ENCODE measurements at places on chromosomes 4 and X.

DNA sequence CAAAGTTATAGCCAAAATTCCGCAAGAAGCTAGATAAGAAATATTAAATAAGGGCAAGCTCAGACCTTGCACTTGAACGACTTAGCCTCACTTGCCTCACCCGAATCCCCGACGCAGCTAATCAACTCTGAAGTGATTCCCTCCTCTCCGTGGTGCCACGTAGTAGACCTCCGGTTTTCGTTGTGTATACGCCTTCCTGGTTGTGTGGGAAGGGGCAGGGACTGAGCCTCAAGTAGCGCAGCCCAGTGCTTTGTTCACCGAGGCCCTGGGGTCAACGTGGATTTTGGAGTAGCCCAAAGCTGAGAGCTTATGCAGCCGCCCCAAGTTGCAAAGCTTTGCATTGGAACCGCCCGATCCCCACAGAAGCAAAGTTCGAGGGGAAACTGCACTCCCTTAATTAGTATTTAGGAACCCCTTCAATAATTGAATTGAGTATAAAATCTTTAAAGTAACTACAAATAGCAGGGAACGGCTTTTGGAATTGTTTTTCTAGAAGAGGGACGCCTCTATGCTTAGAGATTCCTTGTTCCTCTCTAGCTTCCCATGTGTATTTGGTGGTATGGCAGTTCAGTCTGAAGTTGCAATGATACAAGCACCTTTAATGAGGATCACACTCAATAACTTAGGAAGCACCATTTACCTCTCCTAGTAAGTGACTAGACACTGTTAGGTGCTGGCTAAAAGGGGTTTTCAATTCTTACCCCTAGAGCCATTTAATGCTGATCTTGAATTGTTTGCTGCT lies 55.7 kb downstream of the LINC00632 start:
- DNase-seq, result no peak

GRCh38 chr4:43763029-43763610 lies 685.5 kb downstream of the KCTD8 start:
- DNase-seq, result no peak

- DNase-seq, result no peak
These were observed 113.3 kb downstream of the ELOVL6 start for GRCh38 chr4:110085131-110085530.

DNA sequence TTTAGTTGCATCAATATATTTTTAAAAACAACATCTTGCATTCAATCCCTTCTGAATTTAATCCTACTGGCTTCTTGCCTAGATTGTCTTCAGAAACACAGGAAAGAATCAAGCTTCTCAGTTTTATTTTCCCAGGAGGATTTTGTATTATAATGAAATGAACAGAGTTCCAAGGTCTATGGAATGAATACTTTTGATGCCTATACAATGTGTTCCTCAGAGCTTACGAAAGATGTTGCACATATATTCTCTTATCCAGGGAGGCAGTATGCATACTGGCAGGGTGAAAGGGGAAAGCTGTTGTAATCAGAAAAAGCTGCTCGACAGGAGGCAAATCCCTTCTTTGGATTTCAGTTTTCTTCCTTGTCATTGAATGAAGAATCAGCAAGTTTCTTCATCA lies 8.8 kb downstream of the TMPRSS11D start:
- DNase-seq, result no peak

- no peak for DNase-seq
These were observed 249.1 kb downstream of the DCLK2 start for GRCh38 chr4:150327262-150327780.

- DNase-seq, result no peak
These were observed 29.4 kb downstream of the C4orf51 start for GRCh38 chr4:145709336-145709735.

GRCh38 chrX:23334848-23335599 lies at the start of gene PTCHD1:
Gene PTCHD1, plus strand, starts transcription at chrX:23334849. Its CDS starts 27 bp downstream, at chrX:23334876.
- no peak for DNase-seq

DNA sequence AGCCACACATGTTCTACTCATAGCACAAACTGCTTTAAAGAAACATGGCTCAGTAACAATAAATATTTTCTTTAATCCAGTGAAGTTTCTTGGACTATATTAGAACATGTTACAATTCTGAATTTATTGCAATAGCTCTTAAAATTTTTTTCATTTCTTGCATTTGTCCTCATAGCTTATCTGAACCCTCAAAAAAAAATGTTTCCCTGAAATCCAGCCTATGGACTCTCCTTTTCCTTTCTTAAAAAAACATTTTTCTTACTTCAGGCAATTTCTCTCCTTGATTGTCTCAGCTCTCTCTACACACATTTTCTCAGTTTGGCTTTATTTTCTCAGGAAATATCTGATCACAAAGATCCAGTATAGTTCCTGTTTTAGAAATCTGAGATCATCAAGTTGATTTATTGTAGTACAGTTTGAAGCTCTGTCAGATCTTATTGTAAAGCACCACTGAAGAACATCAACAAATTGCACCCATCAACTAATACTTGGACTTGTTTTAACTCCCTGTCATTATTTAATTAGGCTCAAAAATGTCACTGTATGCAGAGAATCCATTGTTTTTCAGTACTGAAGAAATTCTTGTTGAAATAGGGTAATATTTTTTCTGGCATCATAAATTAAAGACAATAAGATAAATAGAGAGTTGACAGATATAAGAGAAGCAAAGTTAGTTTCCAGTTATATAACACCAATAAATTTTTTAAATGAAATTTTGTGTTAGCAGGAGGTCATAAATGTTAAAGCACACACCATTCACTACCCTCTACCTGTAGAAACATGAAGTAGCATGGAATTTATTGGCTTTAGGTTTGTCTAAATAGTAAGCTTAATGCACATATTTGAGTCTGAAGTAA lies 317.7 kb downstream of the ARHGAP24 start:
- no peak for DNase-seq

- no peak for DNase-seq
These were observed 77.5 kb downstream of the MAGED4 start for GRCh38 chrX:52262195-52262546.

DNA sequence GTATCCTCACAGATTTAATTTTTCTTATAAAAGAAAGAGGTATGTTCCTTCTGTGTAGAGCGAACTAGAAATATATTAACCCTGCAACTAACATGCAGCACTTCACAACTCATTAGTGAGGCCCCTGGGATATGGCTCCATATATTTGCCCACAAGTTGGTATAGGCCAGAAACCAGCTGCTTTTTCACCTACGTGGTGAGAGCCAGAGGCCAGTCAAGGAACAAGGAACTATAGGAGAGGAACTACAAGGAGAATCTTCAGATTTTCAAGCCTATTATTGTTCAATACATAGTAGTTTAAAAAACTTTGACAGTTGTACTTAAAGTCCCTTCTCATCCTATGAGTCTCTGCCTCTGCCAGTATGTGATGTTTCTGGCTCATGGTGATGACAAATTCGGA lies 205.9 kb downstream of the CBR4 start:
- DNase-seq, result no peak

DNA sequence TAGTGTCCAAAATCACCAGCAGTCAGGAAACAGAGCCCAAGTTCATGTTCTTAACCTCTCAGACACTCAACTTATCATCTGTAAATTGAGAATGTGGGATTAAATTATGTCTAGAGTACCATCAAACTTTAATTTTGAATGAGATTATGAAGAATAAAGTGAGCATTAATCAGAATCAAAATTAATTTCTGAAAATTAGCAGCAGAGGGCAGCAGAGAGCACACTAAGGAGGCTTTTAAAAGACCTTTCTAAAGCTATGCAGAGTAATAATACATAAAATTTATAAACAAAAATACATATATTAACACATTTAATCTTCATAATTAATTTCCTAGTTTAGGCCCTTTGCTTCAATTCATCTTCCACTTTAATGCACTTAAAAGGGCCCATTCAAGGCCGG lies 7.1 kb downstream of the TASL start:
- DNase-seq, result no peak

Data from activated CD4-positive, CD25-positive, alpha-beta regulatory T cell (primary cell).